ENCODE measurements at places on chromosomes 16 and 17. TPM values are rescaled to one million over a fixed set of nuclear protein-coding genes. Genes with fewer than 3 reads are reported as not detected.
A peak's percentile ranks its signal among the peaks of the same experiment; 100 is the strongest.

The MARVELD3 gene
- not detected for total RNA-seq

GRCh38 chr17:29162909-29163341 lies 17.3 kb downstream of the MYO18A start:
- no peak overlapping the region for H3K4me3 ChIP-seq
- H3K27ac ChIP-seq: no peak overlapping the region
- H3K4me1 ChIP-seq: peaks cover 7% of the 10 kb centered on the region
- H3K36me3 ChIP-seq: peaks cover 7% of the 10 kb centered on the region

DNA sequence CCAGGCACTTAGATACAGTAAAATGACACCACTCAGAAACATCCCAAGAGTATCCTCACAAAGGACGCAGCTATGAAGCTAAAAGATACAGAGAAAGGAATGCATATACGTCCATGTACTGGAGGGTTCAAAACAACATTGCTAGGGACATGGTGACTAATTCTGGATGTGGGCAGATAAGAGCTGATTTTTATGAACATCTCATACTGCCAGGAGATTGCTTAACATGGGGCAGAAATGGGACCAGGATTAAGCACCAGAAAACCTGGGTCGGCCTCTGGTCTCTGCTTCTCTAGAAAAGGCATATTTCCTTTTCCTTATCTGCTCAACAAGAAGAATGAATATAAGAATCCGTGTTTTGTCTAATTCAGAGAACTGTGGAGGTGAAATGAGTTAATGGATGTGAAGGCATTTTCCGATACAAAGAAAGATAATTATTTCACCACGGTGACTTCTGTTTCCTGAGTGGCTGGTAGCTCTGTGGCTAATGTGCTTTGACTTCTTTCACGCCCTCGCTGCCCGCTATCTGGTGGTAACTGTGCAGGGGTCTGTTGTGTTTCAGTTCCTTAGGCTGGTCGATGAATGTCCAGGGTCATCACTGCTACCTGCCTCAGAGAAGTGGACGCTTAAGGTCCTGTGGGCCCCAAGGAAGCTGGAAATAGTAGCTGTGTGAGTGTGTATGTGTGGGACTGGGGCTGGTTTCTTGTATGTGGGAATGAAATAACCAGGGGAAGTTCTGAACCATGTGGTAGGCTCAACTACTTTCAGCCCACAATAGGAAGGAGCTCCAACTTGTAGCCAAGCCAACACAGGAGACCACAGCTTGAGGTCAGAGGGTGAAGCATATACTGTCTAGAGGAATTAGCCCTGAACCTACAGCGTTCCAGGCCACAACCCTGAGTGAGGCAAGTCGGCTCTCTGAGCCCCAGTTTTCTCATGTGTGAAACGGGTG lies 15.8 kb upstream of the CCL5 start:
- peak overlapping the region; percentile 92 for H3K27ac ChIP-seq
- H3K27me3 ChIP-seq: no peaks in the 10 kb centered on the region
- peak; percentile 65 for DNase-seq
- peaks cover 58% of the 10 kb centered on the region for H3K4me1 ChIP-seq
- H3K36me3 ChIP-seq: no peaks in the 10 kb centered on the region

DNA sequence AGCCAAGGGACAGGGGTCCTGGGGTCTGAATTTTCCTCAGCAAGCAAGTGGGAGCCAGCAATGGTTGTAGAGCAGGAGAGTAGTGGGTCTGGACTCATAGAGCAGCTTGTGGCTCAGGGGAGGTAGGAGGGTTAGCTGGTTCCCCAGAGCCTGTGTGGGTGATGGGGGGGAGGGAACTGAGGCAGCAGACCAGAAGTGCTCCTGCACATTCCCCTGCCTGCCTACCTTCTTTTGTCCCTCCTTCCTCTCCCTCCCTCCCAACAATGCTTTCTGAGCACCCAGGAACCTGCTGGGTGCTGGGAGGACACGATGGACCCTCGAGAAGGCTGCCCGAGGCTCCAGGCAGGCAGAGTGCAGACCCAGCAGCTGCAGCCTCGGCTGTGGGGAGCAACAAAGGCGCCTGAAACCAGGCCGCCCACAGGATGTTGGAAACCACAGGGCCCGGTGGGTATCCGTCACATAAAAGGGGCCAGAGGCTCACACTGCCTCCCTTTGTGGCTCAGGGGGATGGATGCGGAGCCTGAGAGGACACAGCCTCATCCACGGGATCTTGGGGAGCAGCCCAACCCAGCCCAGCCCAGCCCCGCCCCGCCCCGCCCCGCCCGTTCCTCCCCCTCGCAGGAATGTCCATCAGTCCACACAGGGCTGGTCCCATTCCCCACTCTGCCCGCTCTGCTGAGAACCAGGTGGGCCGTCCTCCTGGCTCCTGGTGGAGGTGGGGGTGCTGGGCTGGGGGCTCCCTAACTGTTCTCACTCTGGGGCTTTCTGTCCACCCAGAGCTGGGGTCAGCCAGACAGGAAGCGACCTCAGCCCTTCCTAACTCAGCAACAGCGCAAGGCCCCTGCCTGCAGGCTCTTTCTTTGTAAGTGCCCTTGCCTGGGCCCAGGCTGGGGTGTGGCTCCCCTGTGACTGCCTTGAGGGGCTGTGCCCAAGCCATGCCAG lies 1.7 kb upstream of the NLRC3 start:
- peaks cover 34% of the 10 kb centered on the region for H3K4me1 ChIP-seq
- peak overlapping the region; percentile 99 for H3K4me3 ChIP-seq
- peak; percentile 86 for DNase-seq
- peak overlapping the region; percentile 94 for H3K27ac ChIP-seq
- H3K36me3 ChIP-seq: peaks cover 6% of the 10 kb centered on the region
- no peaks in the 10 kb centered on the region for H3K27me3 ChIP-seq

GRCh38 chr16:342455-343213 lies 9.9 kb downstream of the AXIN1 start:
- H3K4me3 ChIP-seq: no peak overlapping the region
- no peaks in the 10 kb centered on the region for H3K27me3 ChIP-seq
- H3K4me1 ChIP-seq: peaks cover 67% of the 10 kb centered on the region
- DNase-seq: no peak
- no peak overlapping the region for H3K27ac ChIP-seq

DNA sequence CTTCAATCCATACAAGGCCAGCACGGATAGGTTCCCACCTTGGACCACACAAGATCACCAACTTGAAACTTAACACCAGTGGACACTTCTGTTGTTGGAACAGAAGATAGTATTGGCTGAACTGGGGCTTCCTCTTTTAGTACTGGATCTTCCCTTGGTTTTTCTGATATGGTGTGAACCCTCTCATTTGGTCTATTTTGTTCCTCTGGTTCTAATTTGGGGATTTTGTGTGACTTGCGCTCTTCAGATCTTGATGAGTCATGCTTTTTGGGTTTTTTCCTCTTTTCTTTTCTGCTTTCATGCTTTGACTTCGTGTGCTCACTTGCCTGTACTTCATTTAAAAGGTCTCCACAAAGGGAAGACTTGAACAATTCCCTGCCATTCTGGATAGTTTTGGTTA lies 39.0 kb downstream of the SOST start:
- H3K4me3 ChIP-seq: peak overlapping the region; percentile 95
- H3K36me3 ChIP-seq: peaks cover 4% of the 10 kb centered on the region
- peaks cover 9% of the 10 kb centered on the region for H3K27me3 ChIP-seq
- peak overlapping the region; percentile 97 for H3K27ac ChIP-seq
- no peak for DNase-seq

DNA sequence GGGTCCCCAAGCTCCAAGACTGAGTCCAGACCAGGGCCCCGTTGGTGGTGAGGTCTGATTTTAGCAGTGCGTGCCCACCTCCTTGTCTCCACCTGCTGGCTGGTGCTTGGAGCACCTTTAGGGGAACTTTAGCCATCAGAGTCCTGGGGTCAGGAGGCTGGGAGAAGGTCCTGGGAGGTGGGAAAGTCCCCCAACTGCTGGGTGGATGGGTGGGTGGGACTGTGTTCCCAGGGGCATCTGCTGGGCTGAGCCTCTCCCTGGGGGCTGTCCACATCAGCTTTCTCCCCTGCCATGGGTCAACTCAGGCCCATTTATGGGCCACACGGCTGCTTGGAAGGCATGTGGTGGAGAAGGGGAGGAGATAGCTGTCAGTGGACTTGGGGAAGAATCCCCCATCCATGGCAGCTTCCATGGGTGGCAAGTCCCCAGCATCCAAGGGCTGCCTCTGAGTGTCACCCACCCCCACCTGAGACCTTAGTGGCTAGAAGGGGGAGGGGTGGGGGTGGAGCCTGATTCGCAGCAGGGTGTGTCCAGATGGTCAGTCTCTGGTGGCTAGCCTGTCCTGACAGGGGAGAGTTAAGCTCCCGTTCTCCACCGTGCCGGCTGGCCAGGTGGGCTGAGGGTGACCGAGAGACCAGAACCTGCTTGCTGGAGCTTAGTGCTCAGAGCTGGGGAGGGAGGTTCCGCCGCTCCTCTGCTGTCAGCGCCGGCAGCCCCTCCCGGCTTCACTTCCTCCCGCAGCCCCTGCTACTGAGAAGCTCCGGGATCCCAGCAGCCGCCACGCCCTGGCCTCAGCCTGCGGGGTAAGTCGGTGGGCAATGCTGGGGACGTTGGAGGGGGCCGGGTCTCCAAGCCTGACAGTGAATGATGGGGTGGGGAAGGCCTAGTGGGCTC lies at the start of gene TRPV2:
Gene TRPV2, plus strand, starts transcription at position 541 of the 894 bp plus-strand sequence. CDS start 2,098 bp downstream, outside the sequence.
- H3K4me1 ChIP-seq: peaks cover 47% of the 10 kb centered on the region
- peaks cover 23% of the 10 kb centered on the region for H3K36me3 ChIP-seq
- peak within 1 kb of the TSS; percentile 94 for H3K4me3 ChIP-seq
- peak within 1 kb of the TSS; percentile 100 for H3K27ac ChIP-seq
- no peaks in the 10 kb centered on the region for H3K27me3 ChIP-seq
